GM03348 (cell line): ENCODE measurements at places on chromosomes 7 and 10.

- no peak for DNase-seq
Measured at GRCh38 chr10:30285970-30286369, 63.1 kb downstream of the MTPAP start.

DNA sequence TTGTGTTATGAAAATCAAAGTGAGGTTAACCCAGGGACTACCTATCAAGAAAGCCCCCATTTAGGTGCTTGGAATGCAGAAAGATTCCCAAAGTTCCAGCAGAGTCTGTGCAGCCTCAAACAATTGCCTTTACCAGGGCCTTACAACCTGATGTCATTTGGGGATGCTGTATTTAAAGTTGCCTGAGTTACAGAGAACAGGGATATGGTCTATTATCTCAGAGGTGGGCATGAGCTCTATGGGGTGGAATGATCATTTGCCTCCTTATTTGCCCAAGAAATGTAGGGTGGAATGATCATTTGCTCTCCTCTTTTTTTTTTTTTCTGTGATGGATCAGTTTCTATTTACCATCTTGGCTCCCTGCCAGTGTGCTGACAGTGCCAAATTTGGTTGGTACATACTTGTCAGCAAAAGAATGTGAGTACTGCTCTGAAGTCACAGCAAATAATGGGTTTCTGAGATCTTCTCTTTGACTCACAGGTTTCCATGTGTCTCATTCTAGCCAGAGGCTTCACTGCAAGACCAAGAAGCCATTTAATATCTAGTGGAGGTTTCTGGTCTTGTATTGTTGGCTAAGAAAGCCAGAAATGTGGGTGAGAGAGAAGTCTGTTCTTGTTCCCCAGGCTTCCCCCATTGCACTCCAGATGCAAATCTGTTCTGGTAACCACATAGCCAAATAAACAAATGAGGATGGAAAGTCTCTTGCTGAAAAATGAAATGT is 45.5 kb upstream of the ZNRF2 start:
- DNase-seq, result peak; percentile 41

DNA sequence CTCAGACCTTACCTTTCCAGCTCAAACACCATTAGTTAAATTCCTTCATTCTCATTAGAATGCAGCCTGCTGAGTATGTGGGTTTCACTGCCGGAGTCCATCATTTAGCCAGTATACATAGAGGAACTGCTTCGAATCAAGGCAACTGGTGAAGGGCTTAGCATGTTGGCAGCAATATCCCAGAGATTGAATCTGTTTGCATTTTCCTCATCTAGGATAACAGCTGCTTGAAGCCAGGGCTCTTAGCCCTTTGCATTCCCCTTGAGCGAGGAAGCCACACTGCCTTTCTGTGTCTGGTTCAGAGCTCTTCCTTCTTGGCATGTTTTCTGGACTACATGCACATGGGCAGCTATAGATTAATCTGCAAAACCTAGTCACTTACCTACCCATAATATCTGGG is 14.7 kb downstream of the NODAL start:
- no peak for DNase-seq

DNA sequence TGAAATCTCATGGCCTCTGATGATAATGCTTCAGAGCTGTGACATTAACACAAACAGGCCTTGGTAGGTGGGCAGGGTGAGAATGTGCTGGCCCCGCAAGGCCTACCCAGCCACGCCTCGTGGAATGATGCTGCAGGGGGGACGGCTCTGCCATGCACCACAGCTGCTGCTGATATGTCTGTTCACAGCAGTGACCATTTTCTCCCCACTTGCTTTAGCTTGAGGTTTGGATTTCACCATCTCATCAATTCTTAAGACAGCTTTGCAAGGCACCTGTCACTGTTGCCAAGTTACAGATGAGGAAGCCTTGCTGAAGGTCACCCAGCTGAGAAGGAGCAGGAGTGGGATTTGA is 128.3 kb downstream of the PTPN20 start:
- no peak for DNase-seq

DNA sequence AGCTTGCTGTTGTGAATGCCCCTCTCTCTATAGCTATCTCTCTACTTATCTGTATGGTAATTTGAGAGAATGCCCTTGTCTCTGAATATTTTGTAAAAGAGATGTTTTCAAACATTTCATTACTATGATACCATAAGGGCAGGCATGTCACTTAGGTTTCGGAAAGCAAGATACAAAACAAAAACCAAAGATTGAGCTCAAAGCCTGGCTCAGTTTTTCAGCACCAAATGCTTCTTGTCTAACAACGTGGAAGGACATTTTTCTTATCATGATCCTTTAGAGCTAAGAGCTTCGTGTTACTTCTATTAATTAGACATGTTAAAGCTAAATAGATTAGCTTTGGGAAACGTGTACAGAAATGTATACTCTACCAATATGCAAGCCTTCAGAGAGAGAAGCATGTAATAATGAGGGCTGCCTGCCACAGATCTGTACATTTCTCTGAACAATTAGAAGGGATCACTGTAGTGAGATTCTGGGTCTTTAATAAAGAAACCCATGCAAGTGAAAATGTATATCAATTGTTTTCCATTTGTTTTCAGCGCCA is 148.9 kb downstream of the ARID5B start:
- DNase-seq, result no peak

DNA sequence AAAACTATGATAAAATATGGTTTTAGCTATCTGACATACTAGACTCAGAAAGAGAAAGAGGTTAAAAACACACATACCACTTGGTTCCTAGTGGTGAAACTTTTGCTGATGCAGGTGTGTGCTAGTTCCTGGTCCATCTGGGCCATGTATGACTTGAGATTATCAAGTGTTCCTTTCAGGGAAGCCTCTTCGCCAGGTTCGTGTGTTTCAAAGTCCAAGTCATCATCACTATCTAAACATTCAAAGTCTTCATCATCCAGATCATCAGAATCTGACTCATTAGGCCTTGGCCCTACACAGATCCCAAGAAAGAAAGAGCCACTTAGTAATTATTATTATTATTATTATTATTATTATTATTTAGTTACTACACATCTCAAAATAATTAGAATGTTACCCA is 26.4 kb downstream of the NUDT13 start:
- no peak for DNase-seq

DNA sequence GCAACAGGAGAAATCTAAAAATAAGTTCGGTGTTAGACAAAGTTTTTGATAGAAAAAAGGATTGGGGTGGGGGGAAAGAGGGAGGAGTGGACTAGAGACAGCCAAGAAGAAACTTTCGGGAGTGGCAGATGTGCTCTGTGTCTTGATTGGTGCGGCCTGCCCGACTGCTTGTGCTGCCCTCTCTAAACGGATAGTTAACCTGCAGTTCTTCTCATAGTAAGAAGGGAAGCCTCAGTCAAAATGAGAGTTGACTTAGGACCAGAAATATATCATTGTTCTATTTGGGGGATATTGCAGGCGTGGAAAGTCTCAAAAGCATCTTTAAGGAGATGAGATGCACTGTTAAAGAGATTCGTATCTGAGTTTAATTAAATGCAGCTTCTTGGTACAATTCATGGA is 39.3 kb downstream of the UBE3C start:
- no peak for DNase-seq

- peak; percentile 50 for DNase-seq
Measured at GRCh38 chr10:80493522-80494051, 39.5 kb downstream of the TSPAN14 start.

DNA sequence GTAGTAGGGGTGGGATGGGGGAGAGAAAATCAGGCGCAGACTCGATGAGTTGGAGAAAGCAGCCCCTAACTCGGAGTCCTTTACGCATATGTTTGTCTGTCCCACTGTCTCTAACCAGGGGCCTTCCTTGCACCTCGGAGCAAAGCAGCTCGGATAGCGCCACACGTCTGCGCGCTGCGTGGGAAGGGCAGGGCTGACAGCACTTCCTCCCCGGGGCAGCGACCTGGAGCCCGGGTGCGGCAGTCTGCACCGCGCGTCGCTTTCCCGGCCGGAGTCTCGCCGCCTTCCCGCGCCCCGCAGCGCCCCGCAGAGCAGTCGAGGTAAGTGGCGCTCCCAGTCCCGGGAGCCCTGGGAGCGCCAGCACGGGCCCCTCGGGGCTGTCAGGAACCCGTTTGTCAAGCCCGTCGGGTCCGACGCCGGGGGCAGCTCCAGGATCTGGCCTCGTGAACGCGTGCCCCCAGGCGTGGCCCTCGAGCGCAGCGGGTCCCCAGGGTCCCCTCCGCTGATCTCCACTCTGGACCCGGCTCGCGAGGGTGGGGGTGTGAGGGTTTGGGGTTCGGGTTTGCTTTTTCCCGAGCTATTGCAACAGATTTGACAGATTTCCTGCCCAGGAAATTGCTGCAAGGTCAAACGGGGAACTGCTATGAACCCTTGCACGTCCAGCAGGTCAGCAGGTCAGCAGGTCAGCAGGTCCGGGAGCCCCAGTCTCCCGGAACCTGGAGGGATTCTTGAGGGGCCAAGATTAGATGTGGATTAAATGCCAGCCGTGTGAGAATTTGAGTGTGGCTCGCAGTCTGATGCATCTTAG is 597 bp downstream of the APBB1IP start:
- DNase-seq, result peak; percentile 70

DNA sequence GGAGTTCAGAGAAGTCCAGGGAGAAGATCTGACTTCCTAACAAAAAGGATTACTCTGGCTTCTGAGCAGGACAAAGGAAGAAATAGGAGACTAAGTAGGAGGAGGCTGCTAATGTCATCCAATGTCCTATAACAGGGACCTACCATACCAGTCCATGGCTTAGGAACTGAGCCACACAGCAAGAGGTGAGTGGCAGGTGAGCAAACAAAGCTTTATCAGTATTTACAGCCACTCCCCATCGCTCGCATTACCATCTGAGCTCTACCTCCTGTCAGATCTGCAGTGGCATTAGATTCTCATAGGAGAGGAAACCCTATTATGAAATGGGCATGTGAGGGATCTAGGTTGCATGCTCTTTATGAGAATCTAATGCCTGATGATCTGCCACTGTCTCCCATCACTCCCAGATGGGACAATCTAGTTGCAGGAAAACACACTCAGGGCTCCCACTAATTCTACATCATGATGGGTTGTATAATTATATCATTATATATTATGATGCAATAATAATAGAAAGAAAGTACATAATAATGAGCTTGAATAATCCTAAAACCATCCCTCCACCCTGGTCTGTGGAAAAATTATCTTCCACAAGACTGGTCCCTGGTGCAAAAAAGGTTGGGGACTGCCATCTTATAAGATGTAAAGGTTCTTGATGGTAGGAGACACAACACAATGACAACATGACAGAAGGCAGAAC is 487.4 kb downstream of the PLXDC2 start:
- DNase-seq, result no peak

- peak; percentile 78 for DNase-seq
Measured at GRCh38 chr7:128869138-128869943, 6.7 kb downstream of the ATP6V1F start.

- no peak for DNase-seq
Measured at GRCh38 chr10:123548770-123549169, 117.4 kb upstream of the GPR26 start.

- DNase-seq, result no peak
Measured at GRCh38 chr10:55233505-55233904, 432.5 kb upstream of the PCDH15 start.

- DNase-seq, result no peak
Measured at GRCh38 chr10:25064401-25064800, 48.0 kb downstream of the THNSL1 start.

DNA sequence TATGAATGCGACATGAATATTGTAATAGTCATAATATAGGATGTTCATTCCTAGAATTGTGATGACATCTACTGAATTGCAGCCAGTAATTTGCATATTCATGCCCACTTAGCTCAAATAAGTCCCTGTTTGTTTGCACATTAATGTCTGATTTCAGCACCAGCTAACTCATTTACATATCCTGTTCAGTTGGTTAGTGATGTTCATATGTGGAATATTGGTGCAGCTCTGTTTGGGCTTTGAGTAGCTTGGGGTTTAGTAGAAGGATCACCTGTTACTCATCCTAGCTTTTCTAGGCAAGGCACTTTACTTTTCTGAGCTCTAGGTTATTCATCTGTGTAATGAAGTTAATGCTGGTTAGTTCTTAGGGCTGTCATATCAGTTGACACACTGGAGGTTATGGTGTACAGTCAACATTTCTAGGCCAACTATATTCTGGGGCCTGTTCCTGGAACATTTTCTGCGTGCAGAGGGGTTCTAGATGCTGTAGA is 238.4 kb downstream of the EXOC4 start:
- DNase-seq, result no peak

DNA sequence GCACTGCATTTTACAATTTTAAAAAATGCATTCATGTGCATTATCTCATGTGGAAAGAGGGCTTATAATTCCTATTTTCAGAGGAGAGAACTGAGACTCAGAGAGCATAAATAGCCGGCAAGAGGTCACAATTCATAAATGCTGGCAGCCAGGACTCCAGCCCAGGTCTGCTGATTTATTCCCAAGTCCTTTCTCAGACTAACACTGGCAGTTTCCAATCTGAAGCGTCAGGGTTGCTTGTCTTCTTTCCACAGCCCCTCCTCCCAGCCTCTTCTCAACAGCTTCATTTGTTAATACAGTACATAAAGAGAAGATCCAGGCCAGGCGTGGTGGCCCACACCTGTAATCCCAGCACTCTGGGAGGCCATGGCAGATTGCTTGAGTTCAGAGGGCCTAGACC is 108.9 kb downstream of the PARD3 start:
- no peak for DNase-seq

- DNase-seq, result no peak
Measured at GRCh38 chr7:69498671-69499070, 99.6 kb upstream of the AUTS2 start.

- DNase-seq, result no peak
Measured at GRCh38 chr10:133394801-133395221, 854 bp downstream of the MTG1 start.

- DNase-seq, result no peak
Measured at GRCh38 chr7:3762146-3762831, 461.2 kb downstream of the SDK1 start.

DNA sequence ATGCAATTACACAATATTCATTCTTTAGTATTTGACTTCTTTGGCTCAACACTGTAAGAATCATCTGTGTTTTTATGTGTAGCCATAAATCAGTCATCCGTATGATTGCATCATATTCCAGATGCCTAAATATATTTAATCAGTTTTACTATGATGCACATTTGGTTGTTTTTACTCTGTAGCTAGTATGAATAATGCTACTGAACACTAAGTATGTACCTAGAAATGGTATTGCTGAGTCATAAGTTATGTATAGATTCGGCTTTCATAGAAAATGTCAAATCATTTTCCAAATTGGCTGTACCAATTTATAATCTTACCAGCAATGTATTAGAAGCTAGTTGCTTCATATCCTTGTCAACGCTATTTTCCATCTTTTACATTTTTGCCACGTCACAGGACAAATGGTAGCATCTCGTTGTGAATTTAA is 197.3 kb upstream of the PLXNA4 start:
- peak; percentile 67 for DNase-seq

DNA sequence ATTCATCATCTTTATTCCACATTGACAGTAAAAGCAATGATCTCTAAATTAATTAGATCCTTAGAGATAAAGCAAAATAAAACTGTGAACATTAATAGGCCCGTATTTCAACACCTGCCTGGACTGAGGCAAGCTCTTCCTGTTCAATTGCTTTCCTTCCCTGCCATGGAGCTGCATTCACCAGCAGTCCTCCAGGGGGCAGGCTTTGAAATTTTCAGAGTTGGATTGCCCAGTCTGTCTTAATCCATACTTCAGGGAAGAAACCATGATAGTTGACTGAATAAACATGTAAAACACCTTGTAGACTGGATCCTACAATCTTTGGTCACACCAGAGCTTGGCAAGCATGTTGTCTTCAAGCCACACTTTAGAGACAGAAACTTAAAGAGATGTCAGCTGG is 936.6 kb downstream of the NRG3 start:
- DNase-seq, result peak; percentile 15
